ENCODE measurements at places on chromosomes 16 and 17.

DNA sequence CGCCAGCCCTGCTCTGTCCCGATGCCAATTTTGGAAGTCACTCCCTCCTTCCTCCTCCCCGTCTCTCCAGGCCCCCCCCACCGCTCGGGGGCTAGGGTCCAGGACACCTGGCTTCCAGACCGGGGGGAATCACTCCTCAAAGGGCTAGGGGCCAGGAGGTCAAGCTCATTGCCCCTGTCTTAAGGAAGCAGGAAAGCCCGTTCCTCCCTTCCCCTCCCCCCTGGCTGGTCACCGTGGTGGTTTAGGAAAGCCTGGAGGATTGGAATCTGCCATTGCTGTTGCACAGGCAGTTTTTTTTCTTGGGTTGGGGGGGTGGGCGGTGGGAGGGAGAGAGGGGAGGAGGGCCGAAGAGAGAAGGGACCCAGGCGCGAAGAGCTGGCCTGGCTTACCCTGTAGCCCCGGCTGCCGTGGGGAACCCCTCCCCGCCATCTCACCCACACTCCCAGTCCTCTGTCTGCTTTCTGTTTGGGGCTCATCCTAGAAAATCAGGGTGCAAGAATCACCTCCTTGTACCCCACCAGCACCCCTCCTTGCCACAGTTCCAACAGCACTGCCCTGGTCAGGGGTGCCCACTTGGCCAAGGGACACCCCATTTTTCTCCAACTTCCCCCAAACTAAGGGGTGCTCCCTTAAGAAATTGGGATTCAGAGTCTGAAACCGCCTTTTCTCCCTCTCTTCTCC lies 2.9 kb upstream of the BCL6B start:
- DNase-seq = no peak

DNA sequence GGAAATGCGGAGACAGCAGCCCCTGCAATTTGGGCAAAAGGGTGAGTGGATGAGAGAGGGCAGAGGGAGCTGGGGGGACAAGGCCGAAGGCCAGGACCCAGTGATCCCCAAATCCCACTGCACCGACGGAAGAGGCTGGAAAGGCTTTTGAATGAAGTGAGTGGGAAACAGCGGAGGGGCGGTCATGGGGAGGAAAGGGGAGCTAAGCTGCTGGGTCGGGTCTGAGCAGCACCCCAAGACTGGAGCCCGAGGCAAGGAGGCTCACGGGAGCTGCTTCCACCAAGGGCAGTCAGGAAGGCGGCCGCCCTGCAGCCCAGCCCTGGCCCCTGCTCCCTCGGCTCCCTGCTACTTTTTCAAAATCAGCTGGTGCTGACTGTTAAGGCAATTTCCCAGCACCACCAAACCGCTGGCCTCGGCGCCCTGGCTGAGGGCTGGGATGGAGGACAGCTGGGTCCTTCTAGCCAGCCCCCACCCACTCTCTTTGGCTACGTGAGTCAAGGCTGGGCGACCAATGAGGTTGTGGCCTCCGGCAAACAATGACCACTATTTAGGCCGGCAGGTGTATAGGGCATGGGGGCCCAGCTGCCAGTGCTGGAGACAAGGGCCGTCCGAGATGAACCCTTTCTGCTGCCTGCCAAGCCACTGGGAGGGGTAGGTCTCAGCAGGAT lies 507 bp downstream of the SERPINF1 start:
- DNase-seq = no peak

- DNase-seq = no peak
Measured at GRCh38 chr17:73155410-73156165, 9.2 kb upstream of the SSTR2 start.

DNA sequence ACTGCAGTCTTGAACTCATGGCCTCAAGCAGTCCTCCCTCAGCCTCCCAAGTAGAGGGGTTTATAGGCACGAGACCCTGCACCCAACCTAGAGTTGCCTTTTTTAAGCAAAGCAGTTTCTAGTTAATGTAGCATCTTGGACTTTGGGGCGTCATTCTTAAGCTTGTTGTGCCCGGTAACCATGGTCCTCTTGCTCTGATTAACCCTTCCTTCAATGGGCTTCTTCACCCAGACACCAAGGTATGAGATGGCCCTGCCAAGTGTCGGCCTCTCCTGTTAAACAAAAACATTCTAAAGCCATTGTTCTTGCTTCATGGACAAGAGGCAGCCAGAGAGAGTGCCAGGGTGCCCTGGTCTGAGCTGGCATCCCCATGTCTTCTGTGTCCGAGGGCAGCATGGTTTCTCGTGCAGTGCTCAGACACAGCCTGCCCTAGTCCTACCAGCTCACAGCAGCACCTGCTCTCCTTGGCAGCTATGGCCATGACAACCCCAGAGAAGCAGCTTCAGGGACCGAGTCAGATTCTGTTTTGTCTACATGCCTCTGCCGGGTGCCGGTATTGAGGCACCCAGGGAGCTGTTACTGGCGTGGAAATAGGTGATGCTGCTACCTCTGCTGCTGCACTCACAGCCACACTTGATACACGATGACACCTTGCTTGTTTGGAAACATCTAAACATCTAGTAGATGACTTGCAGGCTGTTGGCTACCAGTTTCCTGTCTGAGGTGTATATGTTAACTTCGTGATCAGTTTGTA lies 3.3 kb downstream of the RPL13 start:
- DNase-seq = no peak

DNA sequence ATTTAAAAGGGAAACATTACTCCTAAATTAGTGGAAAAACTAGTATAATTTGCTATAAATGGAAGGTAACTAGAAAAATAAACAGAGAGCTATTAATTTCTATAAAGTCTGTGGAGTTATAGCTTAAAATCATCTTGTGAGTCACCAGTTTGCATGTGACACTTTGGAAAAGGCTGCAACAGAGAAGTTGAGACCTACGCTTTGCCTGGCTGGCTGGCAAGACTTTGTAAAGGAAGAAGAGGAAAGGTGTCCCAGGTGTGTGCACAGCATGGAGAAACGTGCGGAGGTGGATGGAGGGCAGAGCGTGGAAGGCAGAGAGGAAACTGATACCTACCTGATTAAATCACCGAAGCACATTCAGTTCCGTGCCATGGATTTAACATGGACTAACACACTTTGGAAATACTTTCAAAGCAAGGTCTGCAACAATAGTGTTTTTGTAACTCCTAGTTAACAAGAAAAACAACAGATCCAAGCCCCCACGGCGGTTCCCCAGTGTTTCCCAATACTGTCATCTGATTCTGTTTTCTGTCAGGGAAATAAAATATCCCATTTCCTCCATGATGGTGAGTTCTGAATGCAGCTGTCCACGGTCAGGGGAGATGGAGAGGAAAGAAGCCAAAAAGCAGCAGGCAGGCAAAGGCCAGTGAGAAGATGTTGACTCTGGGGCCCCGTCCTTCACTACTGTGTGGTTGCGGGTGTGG lies 134.8 kb downstream of the XYLT1 start:
- no peak for DNase-seq

DNA sequence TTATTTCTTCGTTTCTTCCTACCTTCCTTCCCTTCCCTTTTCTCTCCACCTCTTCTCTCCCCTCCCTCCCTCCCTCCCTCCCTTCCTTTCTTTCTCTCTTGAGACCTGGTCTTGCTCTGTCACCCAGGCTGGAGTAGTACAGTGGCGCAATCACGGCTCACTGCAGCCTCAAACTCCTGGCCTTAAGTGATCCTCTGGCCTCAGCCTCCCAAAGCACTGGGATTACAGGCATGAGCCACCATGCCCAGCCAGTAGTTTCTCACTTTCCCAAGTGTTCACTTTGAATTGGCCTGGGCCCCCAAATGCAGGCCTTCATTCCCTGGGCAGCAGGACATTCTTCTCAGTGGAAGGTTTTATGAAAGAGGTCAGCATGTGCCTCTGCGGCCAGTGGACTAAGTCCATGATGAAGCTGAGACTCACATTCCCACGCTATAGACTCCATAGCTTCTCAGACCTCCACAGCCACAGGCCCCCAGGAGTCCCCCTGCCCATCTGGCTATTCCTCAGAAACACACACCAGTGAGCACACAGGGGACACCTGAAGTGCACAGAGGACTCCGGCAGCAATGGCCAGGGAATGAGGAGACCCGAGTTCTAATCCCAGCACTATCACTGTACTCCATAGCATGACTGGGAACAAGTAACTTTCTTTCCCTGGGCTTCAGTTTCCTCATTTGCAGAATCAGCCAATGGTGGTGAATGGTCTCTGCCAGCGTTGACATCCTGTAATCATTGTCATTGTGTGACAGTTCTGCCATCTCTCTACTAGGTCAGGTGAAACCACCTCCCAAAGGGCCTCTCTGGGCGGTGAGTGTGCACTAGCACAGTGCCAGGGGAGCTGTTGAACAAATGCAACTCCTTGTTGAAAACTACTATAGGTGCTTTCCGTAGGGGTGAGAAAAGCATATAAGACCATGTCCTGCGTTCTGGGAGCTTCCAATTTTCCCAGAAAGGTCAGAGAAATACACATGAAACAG lies 69.2 kb upstream of the TBX2 start:
- no peak for DNase-seq

GRCh38 chr17:28127196-28127595 lies 84.7 kb downstream of the NLK start:
- DNase-seq = no peak

GRCh38 chr16:29848420-29849297 lies 14.4 kb downstream of the CDIPT start:
- peak; percentile 10 for DNase-seq

GRCh38 chr17:11948789-11949188 lies 48.5 kb downstream of the ZNF18 start:
- no peak for DNase-seq

- no peak for DNase-seq
Measured at GRCh38 chr17:71437166-71437565, 683.7 kb upstream of the SOX9 start.

- no peak for DNase-seq
Measured at GRCh38 chr17:5838661-5839300, 231.4 kb upstream of the WSCD1 start.

GRCh38 chr17:42562388-42563142 lies 617 bp downstream of the COASY start:
- no peak for DNase-seq

GRCh38 chr16:26475596-26475995 lies 591.1 kb upstream of the C16orf82 start:
- no peak for DNase-seq

GRCh38 chr16:57533431-57534336 lies 2.7 kb downstream of the CCDC102A start:
- DNase-seq = no peak

DNA sequence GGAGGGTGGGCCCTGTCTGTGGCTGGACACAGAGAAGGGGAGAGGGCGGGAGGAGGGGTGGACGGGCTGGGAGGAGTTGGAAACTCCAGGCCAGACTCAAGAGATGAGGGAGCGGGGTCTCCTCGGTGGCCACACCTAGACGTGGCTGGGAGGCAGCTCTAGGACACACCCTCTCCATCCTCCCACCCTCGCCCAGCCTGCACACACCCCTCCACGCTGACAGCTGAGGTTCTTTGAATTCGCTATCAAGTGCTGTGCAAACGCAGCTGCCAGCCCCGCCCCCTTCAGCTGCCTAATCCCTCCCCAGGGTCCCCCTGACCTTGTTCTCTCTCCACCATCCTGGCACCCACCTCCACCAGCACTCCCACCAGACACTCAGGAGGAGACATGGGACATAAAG lies 48.7 kb downstream of the DNAH17 start:
- no peak for DNase-seq
